ENCODE measurements at places on chromosomes 3 and 15.

DNA sequence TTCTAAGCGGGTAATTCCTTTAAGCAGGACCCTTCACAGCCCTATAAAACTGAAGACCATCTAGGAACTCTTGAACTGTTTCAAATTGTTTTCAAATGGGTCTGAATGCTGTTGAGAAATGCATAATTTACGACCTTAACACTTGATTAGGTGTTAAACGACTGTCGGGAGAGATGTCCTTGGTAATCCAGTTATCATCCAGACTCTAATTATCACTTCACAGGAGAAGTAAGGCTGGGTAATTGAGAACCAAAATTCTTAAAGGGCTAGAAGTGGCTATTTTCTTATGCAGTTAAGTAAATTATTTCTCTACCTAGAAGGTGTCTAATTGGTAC, 276.7 kb upstream of the TBC1D5 start:
- DNase-seq, result no peak

DNA sequence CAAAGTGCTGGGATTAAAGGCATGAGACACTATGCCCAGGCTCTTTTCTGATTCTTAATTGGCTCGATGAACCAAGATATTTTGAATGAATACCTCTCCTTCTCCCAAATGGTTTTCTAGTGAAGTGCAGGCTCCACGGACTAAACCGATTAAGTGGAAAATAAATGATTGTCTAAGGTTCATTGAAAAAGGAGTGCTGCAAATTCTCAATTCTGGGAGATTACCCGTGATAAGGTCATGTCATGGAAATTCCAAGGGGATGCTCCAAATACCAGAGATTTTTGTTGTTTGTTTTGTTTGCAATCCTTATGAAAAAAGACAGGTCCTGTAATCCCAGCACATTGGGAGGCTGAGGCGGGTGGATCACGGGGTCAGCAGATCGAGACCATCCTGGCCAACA, 406.9 kb upstream of the TBL1XR1 start:
- DNase-seq, result no peak

GRCh38 chr3:126622694-126623093, 32.2 kb downstream of the TXNRD3 start:
- no peak for DNase-seq

DNA sequence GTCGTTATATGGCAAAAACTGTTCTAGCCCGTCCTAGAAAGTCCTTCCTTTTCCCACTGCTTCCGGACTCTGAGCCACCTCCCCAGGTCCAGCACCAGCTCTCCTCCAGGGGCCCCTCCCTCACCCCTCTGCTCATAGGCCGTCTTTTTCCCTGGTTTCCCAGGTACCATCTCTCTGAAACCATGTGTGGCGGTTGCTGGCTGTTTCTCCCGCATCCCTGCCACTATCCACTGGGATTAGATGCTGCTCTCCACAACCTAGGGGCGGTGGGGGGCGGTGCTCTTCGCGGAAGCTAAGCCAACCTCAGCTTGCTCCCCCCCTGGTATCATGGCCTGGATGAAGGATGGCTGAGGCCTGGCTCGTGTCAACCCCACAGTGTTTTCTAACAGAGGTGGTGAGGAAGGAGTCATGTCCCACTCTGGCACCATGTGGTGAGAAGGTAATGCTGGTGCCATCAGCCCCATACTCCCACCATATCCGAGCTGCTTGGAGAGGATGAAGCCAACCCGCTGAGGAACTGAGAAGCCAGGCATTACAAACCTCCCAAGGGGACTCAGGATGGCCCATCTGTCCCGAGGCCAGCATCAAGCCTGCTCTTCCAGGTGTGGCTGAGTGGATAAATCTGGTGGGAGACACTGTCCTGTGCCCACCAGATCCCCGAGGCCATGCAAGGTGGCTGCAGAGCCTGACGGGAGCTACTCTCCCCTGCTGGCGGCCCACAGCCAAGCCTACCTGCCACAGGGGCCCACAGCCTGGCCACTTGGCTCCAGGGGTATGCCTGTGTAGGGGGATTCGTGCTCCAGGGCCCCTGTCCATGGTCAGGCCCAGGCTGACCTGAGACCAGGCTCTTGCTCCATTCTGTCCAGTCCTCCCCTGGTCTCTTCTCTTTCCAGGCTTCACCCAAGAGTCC, 27.9 kb upstream of the SLC41A3 start:
- no peak for DNase-seq

GRCh38 chr15:68318008-68318835, 40.7 kb downstream of the FEM1B start:
- no peak for DNase-seq

DNA sequence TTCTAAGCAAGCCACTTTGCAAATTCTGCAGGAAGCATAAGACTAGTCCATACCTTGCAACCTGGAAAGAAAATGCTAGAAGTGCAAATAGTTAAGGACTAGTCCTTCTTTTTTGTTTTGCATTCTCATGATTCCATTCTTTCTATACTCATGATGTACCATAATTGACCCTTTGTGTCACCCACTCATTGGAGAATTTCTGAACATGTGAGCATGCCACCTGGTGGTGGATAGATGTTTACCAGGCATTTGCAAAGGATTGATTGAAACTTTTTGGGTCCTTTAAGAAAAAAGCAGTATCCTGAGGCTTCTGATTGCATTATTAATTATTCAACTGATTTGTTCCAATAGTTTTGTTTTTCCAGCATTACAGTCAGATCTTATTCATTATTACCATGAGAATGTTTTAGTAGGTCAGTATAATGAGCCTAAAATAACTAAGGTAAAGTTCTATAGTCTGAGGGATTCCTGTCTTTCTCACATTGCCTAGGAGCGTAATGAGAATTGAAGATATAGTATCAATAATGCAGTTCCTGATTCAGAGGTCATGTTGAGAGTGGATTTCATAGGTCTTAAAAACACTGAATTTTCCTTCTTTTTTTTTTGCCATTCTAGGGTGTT, 20.2 kb upstream of the DIPK2A start:
- peak; percentile 47 for DNase-seq

DNA sequence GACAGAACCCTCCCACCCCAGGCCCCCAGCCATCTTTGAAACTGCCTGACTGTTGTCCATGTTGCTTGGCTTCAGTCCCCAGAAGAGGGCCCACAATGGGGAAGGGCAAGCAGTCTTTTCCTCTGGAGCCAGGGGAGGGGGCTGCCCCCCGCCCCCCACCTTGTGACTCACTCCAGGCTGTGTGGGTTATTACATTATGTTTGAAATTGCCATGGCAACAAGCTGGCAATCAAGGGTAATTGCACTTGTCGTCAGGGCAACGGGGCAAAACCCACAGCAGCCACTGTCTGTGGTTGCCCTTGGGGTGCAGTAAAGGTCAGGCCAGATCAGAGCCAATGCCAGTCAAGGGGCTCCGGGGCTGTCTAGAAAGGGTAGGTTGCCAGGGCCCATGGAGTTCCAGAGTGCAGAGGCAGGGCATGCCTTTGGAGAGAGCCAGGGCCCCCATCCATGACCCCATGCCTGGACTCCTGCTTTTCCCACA, 3.1 kb upstream of the CAMKV start:
- peak; percentile 20 for DNase-seq

DNA sequence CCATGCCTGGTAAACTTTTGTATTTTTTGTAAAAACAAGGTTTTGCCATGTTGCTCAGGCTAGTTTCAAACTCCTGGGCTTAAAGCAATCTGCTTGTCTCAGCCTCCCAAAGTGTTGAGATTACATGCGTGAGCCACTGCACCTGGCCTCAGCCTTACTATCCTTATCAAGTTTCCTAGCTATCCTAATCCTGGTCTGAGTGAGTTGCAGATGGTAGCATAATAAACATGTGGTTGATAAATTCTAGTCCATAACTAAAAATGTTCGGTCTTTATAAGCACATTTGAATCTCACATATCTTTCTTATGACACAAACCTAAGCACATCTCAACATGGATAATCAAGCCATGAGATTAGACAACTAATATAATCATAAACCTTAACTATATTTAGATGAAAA, 18.5 kb downstream of the NPHP3 start:
- DNase-seq, result no peak

- DNase-seq, result no peak
Measured at GRCh38 chr15:31162721-31163510, 61.4 kb upstream of the TRPM1 start.

- DNase-seq, result no peak
Measured at GRCh38 chr15:78993931-78994530, 49.2 kb upstream of the CTSH start.

DNA sequence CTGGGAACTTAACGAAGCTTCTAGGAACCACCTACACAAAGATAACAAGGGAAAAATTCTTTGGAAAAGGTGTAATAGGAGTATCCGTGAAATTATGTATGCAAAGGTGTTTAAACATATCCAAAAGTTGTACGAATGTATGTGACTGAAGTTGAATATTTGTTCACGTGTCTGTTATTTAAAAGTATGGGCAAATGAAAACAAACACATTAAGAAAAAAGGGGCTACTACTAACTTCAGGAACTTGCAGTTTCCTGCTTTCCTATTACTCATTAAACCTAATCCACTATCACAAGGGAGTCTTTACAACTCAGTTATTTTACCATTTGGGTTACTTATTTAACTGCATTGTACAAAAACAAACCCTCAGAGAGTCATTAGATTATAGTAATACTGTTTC, 33.9 kb upstream of the GRAMD1C start:
- DNase-seq, result no peak

- DNase-seq, result no peak
Measured at GRCh38 chr3:28777806-28778475, 429.3 kb upstream of the AZI2 start.

DNA sequence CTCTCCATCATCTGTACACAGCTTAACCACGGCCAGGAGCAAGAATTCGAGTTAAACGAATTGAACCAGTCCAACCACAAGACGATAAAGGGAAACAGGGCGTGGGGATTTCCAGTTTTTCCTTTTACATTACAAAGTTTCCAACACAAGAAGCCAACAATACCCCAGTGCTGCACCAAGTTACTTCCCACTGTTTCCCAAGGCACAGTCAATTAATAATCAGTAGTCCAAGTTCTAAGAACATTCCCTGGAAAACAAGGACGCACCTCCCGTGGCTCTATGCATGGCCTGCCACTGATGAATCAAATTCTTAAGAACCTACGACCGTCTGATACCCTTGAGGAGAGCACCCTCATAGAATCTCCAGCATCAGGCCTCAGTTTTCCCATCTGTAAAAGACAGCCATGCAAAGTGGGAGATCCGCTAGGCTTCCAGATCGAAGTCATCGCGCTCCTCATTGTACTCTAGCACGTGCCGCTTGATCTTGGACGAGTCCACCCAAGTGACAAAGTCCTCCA, 774 bp downstream of the IMP3 start:
- peak; percentile 13 for DNase-seq

GRCh38 chr15:84840741-84841429, 23.7 kb downstream of the ALPK3 start:
- no peak for DNase-seq

GRCh38 chr15:67127331-67127664, 61.9 kb downstream of the SMAD3 start:
- DNase-seq, result no peak

DNA sequence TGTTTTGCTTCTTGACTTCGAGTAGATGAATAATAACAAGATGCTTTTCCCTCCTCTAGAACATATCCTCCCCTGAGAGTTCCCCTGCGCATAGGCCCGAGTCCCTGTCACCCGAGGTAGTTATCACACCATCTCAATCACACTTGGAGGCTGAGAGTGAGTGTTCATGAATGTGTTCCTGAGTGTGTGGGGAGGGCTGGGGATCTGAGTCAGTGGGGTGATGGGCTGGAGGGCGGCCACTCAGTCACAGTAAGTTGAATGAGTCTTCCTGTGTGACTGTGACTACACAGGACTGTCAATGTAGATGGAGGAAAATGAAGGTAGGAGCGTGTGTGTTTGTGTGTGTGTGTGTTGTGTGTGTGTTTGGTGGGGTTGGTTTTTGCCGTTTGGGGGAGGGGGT, 71.0 kb downstream of the SETD5 start:
- DNase-seq, result no peak

DNA sequence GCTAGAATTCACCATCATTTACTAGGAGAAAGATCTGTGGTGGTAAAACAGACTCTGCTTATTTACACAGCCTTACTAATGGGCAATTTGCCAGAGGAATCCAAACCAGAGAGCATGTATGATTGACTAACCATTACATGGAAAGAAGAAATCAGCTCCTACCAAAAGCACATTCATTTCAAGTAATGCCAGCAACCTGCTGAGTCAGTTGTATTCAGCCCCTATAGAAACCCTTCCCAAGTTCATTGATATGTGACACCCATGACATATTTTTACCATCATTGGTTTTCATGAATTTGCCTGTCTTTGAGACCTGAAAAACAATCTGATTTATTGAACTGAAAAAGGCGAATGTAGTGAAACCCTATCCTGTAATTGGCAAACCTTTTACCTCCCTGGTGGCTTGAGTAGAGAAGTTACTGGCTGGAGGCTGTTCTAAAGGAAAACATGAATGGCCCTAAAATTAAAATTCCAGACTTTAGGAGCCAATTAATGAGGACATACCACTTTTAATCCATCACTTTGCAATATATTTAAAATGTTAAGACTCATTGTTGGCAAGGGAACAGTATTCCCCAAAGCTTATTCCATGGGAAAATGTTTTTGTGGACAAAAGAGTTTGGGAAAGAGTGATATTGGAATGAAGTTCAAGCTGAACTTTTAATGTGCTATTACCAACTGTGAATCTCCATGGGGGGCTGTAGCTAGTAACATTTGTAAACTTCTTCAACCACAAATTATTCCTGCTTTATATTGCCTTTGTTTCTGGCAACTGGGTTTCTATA, 542.9 kb downstream of the FHIT start:
- DNase-seq, result no peak

DNA sequence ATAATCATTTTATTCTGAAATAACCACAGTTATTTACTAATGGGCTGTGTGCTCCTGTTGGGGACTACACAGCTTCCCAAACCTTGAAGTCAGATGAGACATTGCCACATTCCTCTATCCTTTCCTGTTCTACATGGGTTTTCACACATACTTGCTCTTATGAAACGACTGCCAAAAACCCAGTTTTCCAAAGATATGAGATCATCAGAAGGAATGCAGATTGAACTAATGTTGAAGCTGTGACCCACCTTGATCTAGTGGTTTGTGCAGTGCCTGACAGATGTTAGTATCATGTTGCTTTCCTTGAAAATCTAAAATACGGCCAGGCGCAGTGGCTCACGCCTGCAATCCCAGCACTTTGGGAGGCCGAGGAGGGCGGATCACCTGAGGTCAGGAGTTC, 144.6 kb downstream of the VGLL4 start:
- no peak for DNase-seq

DNA sequence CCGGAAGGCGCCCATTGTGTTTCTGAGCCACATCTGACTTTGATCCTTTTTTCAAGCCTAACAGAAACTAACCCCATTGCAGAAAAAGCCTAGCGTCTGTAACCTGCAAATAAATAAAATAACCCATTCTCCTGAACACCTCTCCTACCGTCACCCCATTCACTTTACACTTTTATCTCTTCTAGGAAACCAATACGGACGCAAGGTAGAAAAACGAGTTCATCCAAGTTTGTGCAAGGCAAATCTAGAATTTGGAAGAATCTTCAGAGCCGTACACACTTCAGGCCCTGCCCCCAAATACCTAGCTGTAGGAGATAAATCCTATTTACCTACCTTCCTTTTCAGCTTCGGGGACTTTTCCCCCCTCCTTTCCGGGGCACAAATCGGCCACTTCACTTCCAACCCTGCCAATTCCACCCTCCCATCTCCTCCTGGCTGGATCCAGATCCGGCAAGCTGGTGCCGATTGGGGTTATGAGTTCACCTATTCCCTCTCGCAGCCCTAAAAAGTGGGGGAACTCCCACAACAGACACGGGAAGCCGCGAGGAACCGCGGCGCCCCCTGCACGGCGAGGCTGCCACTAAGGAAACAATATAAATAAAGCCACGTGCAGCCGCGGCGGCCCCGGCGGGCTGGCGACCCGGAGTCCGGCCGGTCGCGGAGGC, 987 bp downstream of the PRTG start:
- DNase-seq, result no peak

GRCh38 chr3:152818027-152818426, 16.9 kb upstream of the P2RY1 start:
- no peak for DNase-seq
